ENCODE measurements at places on chromosomes 4 and X. TPM values are rescaled to one million over a fixed set of nuclear protein-coding genes. Genes with fewer than 3 reads are reported as not detected.

The XG gene
- total RNA-seq: not detected

The F11 gene
- total RNA-seq: not detected

The GPRASP3 gene
- 1.6 TPM for total RNA-seq

The BGN gene
- not detected for total RNA-seq

The FAM9B gene
- total RNA-seq: not detected

The CDS1 gene
- total RNA-seq: 0.14 TPM
